Common myeloid progenitor, CD34-positive (primary cell): ENCODE measurements at places on chromosomes 11 and 22.

- H3K4me1 ChIP-seq, result no peaks in the 10 kb centered on the region
- no peaks in the 10 kb centered on the region for H3K36me3 ChIP-seq
- no peak overlapping the region for H3K27ac ChIP-seq
- no peak for DNase-seq
Measured at GRCh38 chr11:41146326-41146725, 313.1 kb downstream of the LRRC4C start.

DNA sequence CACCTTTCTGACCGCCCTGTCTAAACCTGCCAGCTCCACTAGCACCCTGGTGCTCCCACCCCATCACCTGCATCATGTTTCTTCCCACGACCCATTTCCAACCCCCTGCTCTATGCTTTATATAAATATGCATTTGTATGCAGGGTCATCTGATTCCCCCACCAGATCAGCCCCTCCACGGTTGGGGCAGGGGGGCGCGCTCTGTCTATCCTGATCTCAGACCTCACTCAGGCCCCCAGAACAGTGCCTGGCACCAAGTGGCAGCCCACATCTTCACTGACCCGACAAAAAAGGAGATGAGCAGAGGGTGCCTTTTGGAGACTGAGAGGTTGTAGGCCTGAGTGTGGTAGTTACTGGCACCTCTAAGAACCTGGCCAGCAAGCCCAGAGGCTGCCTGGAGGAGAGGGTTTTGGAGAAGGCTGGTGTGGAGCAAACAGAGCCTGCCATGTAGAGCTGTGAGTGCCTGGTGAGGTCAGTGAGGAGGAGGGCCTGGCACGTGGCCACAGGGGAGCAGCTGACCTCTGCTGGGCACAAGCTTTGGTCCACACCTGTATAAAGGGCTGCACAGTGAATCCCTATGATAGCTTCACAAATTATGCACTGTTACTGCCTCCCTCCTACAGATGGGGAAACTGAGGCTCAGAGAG is 86.3 kb upstream of the RTL6 start:
- H3K4me1 ChIP-seq, result peaks cover 9% of the 10 kb centered on the region
- no peak for DNase-seq
- peaks cover 15% of the 10 kb centered on the region for H3K27me3 ChIP-seq
- H3K27ac ChIP-seq, result no peak overlapping the region
- H3K36me3 ChIP-seq, result no peaks in the 10 kb centered on the region

DNA sequence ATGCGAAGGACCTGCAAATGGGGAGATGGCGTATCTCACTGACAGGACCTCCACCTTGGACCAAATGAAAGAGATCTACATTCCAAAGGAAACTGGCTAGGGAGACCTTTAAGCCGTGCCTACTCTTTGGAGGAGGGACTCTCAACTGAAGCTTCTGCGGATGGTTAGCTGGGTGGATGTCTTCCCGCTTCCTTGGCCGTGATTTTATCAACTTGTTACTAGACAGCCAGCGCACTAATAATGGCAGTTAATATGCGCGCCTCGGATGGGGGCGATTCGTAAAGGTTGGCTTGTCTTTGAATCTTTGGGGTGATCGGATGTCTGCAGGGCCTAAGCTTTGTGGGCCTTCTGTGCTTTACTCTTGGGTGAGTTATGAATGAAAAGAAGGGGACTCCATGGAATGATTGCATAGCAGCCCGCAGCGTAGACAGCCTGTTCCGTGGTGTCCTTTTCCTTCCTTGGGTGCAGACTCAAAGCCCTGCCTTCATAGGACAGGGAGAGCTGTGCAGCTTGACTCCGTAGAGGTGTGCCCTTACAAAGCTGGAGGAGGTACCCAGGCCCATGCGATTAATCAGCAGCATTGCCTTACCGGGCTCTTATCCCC is 1.5 kb downstream of the ZNRF3 start:
- peaks cover 12% of the 10 kb centered on the region for H3K27me3 ChIP-seq
- DNase-seq, result no peak
- no peaks in the 10 kb centered on the region for H3K36me3 ChIP-seq
- H3K27ac ChIP-seq, result no peak overlapping the region
- H3K4me1 ChIP-seq, result peaks cover 14% of the 10 kb centered on the region

DNA sequence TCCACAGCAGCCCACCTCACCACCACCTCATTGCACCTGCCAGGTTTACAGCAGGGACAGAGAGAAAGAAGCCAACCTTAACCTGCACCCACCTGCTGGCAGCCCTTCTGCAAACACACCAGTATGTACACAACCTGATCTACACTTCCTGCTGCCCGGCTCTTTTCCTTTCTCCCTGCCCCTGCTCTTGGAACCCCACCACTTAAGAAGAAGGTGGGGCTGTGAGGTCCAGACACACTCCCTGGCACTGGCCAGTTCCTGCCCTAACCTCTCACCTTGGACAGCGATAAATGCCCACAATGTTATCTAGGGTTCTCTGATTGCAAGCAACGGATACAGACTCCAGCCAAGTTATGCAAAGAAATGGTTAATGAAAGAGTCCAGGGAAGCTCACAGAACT is 10.8 kb upstream of the SLC35C1 start:
- no peaks in the 10 kb centered on the region for H3K4me1 ChIP-seq
- no peak overlapping the region for H3K4me3 ChIP-seq
- peaks cover 4% of the 10 kb centered on the region for H3K27me3 ChIP-seq
- no peak for DNase-seq
- no peak overlapping the region for H3K27ac ChIP-seq

DNA sequence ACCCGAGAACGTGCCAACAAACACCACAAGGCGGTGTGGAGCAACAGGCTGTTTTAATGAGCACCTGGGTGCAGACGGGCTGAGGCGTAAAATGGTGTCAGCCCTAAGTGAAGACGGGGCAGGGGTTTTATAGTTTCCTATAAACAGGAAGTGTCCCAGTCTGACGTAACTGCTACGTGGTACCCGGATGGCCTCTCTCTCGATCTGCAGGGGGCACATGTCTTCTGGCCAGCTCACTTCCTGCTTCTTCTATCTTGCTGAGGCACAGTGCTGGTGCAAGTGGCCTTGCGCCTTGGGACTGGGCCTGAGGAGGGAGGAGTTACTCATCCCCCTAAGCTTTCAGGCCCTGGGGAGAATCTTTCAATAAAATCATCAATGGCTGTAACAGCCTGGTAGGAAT is 20.9 kb downstream of the OOSP3 start:
- H3K4me3 ChIP-seq, result no peak overlapping the region
- H3K27ac ChIP-seq, result no peak overlapping the region
- peak; percentile 11 for DNase-seq
- H3K27me3 ChIP-seq, result no peaks in the 10 kb centered on the region
- H3K36me3 ChIP-seq, result no peaks in the 10 kb centered on the region
- H3K4me1 ChIP-seq, result no peaks in the 10 kb centered on the region
